ENCODE measurements at places on chromosomes 7 and 10. TPM values are rescaled to one million over a fixed set of nuclear protein-coding genes. Genes with fewer than 3 reads are reported as not detected.

- no peak for DNase-seq
Measured at GRCh38 chr10:22723783-22724182, 9.4 kb upstream of the PIP4K2A start.

DNA sequence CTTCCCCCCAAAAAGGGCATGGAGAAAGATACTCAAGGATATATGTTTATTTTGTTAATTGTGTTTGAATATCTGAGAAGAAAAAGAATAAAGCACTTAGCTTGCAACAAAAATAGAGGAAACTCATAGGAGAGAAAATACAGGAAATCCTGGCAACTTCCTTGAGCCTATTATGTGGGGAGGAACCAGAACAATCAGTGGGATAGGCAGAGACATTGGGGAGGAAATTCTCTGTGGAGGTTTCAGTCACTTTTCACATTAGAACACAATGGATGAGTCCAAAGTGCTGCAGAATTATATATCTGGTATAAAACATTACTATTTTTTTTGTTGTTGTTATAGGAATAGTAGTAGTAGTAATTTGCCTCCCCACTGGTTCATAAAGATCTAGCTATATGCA lies 240.1 kb downstream of the THSD7A start:
- DNase-seq: no peak

- no peak for DNase-seq
Measured at GRCh38 chr10:132001238-132001972, 19.7 kb upstream of the BNIP3 start.

Gene MKX
- 0.94 TPM for total RNA-seq

Gene POP7
- 16.6 TPM for total RNA-seq

Data from sciatic nerve (tissue), 2 donors.